ENCODE measurements at places on chromosomes 2 and 18.

- no peak for DNase-seq
Measured at GRCh38 chr2:42987112-42987922, 194.9 kb upstream of the HAAO start.

- DNase-seq, result no peak
Measured at GRCh38 chr2:10581990-10582389, 107.8 kb downstream of the NOL10 start.

DNA sequence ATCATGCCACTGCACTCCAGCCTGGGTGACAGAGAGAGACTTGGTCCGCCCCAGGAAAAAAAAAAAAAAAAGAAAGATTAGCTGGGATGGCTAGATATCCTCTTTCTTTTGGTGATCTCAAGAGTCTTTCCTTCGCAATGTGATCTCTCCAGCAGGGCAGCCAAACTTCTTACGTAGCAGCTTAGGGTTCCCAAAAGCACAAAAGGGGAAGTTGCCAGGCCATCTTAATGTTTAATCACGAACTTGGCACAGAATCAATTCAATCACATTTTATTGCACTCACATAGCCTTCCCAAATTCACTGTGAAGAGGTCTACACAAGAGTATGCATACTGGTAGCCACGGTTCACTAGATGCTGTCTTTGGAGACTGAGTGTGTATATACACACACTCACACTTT, 53.1 kb downstream of the VIL1 start:
- DNase-seq, result no peak

DNA sequence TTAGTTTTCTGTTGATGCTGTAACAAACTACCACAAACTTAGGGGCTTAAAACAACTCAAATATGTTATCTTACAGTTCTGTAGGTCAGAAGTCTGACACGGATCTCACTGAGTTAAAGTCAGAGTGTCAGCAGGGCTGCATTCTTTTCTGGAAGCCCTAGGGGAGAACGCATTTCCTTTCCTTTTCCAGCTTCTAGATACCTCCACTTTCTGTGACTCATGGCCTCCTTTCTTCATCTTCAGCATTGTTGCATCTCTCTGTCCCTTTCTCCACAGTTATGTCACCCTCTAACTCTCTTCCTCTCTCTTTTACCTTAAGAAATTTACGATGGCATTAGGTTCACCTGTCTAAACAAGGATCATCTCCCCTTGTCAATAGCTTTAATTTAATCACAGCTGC, 13.3 kb upstream of the PPP4R1 start:
- no peak for DNase-seq

DNA sequence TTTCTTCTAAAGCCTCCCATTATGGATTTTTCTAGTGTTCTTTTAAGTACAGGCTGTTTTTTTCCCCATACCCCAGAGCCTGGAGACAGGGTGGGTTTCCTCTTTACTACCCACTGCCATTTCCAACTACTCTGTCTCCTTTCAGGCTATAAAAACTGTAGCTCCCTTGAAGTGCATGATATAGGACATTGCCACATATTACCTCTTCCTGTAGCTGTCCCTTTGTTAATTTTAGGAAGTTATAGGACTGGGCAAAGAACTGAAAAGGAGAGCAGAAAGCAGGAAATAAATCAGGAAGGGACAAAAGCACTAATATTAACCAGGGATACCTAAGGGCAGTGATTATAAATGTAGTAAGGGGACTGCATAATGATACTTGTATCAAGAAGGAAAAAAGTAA, 54.1 kb downstream of the VIL1 start:
- no peak for DNase-seq

DNA sequence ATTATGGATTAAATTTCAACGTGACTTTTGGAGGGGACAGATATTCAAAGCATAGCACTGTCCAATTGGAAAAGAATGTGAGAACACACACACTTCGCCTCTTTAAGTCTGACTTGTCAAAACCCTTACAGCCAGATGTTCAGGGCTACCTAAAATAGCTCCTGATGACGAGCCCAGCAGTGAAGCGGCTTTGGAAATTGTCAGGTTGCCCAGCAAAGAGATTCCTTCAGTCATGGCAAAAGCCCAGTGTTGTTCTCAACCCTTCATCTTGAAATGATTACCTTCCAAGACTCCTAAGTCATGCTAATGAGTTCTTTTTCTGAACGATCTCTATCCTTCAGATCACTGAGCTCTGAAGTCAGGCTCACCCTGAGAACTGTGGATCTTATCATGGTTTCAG, 436.6 kb downstream of the LRATD1 start:
- DNase-seq, result no peak

DNA sequence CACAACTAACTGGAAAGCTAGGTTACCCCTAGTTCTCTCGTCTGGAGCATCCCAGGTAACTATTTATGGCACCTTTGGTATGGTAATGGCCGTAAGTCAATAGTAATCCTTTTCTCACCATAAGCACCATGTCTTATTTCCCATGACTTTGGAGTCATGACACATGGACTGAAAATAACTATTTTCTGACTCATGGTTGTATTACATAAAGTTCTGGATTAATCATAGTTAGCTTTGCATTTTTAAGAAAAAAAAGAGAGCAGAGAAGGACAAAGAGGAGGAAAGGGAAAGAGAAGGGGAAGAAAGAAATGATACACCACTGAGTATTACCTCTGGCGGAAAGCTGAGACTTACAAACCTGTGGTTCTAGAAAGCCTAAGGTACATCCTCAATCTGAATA, 99.3 kb downstream of the BIN1 start:
- DNase-seq, result no peak

All from NCI-H446 (cell line).